ENCODE measurements at places on chromosomes 3 and 15.

GRCh38 chr3:178263236-178263916, 272.9 kb upstream of the KCNMB2 start:
- no peak for DNase-seq

DNA sequence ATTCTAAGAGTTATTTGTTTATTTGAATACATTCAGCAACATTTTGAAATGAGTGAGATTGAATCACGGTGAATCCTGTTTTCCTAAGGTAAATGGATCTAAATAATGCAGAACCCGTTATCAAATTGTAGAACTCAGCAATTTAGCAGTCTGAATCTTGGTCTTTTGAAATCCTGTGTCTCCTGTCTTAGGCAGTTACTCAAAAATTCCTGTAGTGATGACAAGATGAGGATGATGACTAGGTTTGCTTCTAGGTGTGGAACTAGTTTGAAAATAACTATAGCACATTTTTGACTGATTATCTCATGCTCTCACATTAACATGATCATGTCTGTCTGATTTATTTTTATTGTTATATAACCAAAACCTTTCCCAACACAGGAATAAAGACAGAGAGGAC, 115.0 kb downstream of the RAP2B start:
- DNase-seq = no peak

GRCh38 chr15:46316024-46316423, 681.2 kb downstream of the SQOR start:
- DNase-seq = no peak

GRCh38 chr3:184538666-184539431, 22.7 kb upstream of the EPHB3 start:
- no peak for DNase-seq

DNA sequence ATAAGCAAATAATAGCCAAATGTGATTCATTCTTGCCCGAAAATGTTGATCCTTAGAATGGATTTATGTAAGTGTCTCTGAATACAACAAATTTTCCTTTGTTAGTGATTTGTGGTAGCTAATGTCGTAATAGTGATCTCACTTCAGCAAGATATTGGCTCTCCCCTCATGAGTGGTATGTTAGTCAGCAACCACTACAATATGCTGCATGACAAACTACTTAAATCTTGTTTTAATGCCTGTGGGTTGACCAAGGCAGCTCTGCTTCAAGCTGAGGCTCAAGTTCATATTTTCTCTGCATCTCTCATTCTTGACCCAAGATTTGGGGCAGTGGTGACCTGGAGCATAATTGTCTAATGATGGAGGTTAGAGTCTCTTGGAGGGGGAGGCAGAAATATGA, 49.8 kb upstream of the GALNT15 start:
- no peak for DNase-seq

Measured in stimulated activated CD4-positive, alpha-beta T cell treated with anti-CD3 and anti-CD28 coated beads, Interleukin-1b, Interleukin-23, amount 100 ng/mL, for 1 hour (primary cell).